ENCODE measurements at places on chromosomes 7 and 10. TPM values are rescaled to one million over a fixed set of nuclear protein-coding genes. Genes with fewer than 3 reads are reported as not detected.

DNA sequence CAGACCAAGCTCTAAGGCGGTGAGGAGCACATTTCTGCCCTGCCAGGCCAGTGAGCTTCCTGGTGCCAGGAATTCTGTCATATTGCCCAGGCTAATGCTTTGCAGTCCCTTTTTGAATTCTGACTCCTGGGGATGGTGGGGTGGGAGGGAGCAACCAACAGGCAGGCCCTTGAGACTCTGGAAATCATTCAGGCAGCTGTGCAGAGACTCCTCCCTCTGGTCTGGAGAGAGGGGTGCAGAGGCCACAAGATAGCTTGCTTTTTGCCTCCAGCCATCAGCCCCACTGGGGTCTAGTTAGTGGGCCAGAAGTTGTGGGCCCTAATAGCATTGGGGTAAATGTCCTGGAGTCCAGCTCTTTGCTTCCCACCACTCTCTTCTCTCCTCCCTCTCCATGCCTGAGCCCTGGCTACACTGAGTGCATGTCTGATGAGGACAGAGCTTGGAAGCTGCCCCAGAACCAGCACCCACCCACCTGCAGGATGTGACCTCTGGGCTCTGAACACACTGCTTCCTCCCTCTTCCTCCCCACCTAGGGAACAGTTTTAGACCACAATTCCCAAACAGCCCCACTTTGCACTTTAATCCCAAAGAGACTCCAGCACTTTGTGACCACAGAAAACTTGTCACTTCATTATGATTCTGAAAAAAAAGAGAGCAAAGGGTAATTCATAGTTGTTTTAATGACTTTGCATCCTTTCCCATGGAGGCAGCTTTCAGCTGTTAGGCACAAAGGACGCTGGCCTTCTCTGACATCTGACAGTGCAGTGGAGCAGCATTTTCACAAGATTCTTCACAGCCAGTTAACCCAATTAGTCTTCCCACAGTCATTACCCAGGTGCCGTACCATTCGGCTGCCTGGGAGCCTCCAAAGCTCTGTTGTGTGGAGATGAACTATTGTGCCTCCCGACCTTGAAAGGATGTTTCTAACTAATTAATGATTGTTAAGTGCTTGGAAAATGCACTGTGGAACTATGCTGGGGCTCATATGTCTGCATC, 262.5 kb downstream of the TRIL start:
- no peak for DNase-seq
- no peaks in the 10 kb centered on the region for H3K27me3 ChIP-seq
- H3K27ac ChIP-seq: no peak overlapping the region
- no peaks in the 10 kb centered on the region for H3K36me3 ChIP-seq
- no peaks in the 10 kb centered on the region for H3K4me1 ChIP-seq

GPNMB gene
- total RNA-seq: 148 TPM

- no peak for DNase-seq
- no peak overlapping the region for H3K4me3 ChIP-seq
- H3K27ac ChIP-seq: no peak overlapping the region
- H3K36me3 ChIP-seq: no peaks in the 10 kb centered on the region
- H3K27me3 ChIP-seq: no peaks in the 10 kb centered on the region
These were observed 75.3 kb upstream of the IL6 start for GRCh38 chr7:22651534-22652243.

ARHGEF35 gene
- 19.8 TPM for total RNA-seq

DNA sequence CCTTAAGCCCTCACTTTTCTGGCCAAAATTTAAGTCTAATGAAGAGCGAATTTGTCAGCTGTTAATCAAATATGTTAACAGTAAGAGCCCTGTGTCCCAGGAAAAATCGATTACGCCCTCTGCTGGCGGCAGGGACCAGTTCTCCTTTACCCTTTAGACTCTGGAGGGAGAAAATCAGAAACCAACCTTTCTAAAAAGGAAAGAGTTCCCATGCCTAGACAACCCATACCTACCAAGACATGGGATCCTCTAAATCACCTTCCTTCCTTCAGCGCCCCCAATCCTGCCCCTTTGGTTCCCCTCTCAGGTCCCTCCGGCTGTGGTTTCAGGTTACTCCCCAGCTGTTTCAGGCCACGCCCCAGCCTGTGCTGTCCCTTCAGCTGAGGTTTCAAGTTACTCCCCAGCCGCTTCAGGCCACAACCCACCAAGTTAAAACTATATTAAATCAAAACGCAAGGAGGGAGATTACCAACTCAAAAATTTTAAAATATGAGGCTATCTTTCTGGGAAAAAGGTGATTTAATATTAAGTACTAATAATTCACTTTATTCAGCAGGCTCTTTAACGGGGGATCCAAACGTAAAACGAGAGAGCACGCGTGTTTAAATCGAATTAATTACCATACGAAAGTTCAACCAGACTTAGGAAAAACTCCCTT, 1.4 kb upstream of the AKR1B15 start:
- no peaks in the 10 kb centered on the region for H3K27me3 ChIP-seq
- peak overlapping the region; percentile 18 for H3K4me3 ChIP-seq
- peak overlapping the region; percentile 80 for H3K27ac ChIP-seq
- H3K4me1 ChIP-seq: peaks cover 9% of the 10 kb centered on the region

DNA sequence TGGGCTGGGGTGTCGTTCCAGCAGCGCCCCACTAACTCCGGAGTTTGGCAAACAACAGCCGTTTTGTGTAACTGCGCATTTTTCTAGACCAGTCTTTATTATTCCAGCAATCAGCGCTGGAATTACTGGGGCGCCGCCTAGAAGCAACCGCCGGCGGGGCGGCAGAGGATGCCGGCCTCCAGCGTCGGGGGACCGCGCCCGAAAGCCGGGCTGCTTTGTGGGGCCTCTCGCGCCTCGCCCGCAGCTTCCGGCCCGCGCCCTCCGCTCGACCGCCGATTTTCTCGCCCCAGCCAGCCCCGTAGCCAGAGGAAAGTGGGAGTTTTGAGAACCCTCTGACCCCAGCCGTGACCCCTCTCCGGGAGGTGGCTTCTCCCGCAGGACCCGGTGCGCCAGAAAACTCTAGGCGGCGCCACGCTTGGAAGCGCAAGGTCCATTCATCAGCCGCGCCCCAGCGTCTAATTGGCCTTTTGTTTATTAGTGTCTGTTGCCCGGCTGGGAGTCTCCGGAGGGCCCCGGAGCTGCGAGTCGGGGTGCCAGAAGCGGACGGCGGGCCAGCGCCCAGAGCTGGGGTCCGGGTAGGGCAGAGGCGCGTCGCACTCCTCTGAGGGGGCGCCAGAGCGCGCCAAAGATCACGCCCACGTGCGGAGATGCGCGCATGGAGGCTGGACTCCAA, 10.7 kb downstream of the EMX2 start:
- H3K4me3 ChIP-seq: no peak overlapping the region
- H3K4me1 ChIP-seq: peaks cover 7% of the 10 kb centered on the region
- H3K36me3 ChIP-seq: no peaks in the 10 kb centered on the region
- peaks cover 7% of the 10 kb centered on the region for H3K27me3 ChIP-seq
- H3K27ac ChIP-seq: no peak overlapping the region

DNA sequence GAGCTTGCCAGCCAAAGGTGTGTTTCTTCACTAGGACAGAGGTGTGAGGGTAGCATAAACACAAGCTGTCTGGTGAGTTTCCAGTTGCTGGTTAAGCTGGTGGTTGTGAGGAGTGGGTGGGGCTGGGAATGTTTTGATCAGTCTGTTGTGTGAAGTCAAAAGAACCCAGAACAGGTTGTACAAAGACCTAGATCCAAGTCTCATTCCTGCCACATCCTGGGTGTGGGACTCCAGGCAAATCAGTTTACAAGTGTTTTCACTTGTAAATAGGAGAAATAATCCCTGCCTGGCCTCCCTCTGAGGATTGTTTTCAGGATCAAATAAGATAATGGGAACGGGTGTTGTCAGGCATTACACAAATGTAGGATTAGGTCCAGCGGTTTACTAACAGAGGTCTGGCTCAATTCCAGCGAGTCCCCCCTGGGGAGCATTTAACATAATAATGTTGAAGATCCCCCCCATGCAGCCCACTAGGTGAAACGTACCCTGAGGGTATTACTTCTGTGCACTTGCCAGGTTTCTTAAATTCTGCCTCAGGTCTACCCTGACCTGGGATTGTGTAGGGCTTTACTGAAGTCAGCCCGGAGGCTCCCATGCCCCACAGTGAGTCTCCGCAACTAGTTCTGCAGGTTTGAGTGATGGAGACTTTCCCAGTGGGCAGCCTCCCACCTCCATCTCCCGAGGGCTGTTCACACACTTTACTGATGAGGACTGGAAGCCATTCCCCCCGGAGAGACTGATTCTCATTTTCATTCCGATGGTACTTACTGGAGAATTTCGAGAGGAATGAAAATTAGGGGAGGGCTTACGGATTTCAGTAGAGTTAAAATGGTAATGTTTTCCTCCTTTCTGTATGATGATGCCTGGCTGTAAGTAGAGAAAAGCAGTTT, 2.7 kb upstream of the FRAT2 start:
- peak overlapping the region; percentile 37 for H3K27ac ChIP-seq
- no peaks in the 10 kb centered on the region for H3K27me3 ChIP-seq
- H3K36me3 ChIP-seq: no peaks in the 10 kb centered on the region
- H3K4me1 ChIP-seq: peaks cover 37% of the 10 kb centered on the region
- peak overlapping the region; percentile 5 for H3K4me3 ChIP-seq

DNA sequence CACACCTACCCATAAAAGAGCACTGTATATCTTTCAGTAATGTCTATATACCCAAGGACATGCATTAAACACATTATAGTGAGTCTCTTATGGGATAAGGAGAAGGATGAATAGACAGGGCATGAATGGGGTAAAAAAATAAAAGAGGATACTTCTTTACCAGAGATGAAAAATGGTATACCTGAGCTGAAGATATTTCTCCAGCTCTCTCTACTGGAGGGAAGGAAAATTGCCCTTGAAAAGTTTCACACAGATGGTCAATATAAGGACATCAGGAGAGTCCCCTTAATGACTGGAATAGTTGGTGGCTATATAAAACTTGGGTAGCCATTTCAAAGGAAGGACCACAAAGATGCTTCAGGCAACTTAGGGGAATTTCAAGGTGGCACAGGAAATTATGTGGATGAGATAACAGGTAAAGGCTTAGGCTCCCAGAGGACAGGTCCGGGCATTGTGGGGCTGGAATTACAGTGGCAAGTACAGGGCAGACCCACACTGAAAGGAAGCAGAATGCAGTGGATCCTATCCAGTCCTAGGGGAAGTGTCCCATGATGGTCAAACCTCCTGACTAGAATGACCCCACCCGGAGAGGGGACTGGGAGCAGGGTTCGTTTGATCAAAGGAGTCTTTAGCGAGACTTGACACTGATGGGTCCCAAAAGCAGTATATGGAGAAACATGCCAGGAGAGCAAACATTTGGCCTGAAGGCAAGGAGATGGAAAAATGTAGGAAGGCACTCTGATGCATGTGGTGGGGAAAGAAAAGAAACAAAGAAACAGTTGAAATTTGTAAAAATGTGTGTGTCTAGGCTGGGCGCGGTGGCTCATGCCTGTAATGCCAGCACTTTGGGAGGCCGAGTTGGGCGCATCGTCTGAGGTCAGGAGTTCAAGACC, 35.6 kb downstream of the PLAU start:
- H3K27ac ChIP-seq: no peak overlapping the region
- no peak overlapping the region for H3K4me3 ChIP-seq
- no peaks in the 10 kb centered on the region for H3K36me3 ChIP-seq
- H3K27me3 ChIP-seq: no peaks in the 10 kb centered on the region

GRCh38 chr7:100968031-100968430, 1.3 kb upstream of the MUC12 start:
- no peak for DNase-seq
- H3K36me3 ChIP-seq: no peaks in the 10 kb centered on the region
- H3K4me1 ChIP-seq: peaks cover 9% of the 10 kb centered on the region
- no peak overlapping the region for H3K27ac ChIP-seq
- H3K27me3 ChIP-seq: peaks cover 96% of the 10 kb centered on the region

NYAP1 gene
- total RNA-seq: not detected

DNA sequence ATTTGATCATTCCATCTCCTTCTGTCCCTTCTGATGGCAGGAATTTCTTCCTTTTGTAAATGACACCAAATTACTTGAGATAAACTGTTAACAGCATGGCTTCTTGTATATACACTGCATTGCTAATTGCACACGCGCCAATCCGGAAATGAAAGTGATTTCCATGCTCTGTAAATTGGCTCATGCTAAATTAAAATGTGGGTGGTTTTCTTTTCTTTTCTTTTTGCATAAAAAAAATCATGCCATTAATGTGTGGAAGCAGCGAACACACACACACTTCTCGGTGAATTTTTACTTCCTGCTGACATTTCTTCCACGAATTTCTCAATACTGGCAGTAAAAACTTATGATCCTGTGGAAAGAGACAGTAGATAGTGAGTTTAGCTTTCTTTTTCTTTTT, 123.1 kb upstream of the CCDC6 start:
- DNase-seq: no peak
- H3K4me1 ChIP-seq: peaks cover 5% of the 10 kb centered on the region
- no peaks in the 10 kb centered on the region for H3K36me3 ChIP-seq
- H3K27ac ChIP-seq: no peak overlapping the region
- no peaks in the 10 kb centered on the region for H3K27me3 ChIP-seq

DNA sequence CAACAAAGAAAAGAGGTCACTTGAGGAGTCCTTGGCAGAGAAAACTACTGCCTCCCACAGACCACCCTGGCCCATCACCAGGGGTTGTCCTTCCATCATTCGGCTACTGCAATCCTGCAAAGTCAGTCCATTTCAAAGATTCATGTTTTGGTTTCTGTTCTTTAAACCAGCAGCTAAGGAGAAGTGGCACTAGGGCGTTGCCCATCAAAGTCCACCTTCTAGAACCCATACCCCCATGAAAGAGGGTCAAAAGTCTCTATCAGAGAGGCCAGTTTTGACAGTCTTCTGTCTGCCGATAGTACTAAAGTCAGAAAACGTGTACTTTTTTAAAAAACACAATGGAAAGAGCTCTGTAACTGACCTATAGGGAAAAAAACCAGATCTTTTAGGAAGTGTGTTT, 14.4 kb downstream of the CCDC6 start:
- no peak overlapping the region for H3K4me3 ChIP-seq
- peaks cover 100% of the 10 kb centered on the region for H3K4me1 ChIP-seq
- no peaks in the 10 kb centered on the region for H3K27me3 ChIP-seq
- no peak for DNase-seq
- peak overlapping the region; percentile 84 for H3K27ac ChIP-seq
- no peaks in the 10 kb centered on the region for H3K36me3 ChIP-seq

EMX2 gene
- total RNA-seq: not detected

DNA sequence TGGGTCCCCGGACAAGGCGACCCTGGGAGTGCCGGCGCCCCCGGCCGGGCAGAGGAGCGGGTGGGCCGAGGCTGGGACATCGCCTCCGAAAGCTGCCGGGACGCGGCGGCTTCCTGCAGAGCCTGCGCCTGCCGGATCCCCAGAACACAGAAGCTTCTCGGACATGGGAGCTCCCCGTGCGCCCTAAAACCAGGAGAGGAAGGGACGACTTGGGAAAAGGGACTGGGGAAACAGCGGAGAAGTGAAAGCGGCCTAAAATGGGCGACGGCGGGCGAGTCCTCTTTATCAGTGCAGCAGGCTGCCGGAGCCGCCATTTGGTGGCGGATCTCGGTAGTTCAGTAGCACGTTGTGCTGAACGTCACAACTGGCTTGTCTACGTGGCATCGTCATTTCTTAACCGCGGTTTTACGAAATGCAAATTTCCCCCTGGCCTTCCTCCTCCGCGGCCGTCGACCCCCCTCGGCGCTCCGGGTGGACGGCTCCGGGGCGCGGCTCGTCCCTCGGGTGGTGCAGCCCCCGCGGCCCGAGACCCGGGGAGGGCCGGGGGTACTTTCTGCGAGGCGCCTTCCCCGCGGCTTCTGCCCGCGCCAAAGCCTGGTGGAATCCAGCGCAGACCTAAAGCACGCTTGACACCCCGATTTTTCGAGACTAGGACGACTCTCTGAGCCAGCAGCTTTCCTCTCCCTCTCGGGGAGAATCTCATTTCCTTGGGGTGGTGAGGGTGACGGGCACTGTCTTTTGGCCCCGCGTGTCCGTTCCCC, 9.9 kb upstream of the SPAG6 start:
- H3K27me3 ChIP-seq: peaks cover 52% of the 10 kb centered on the region
- H3K4me1 ChIP-seq: peaks cover 30% of the 10 kb centered on the region

GRCh38 chr10:88125766-88126165, 262.3 kb downstream of the PTEN start:
- no peak overlapping the region for H3K27ac ChIP-seq
- peaks cover 7% of the 10 kb centered on the region for H3K4me1 ChIP-seq
- no peaks in the 10 kb centered on the region for H3K36me3 ChIP-seq
- DNase-seq: no peak

Data from esophagus squamous epithelium (tissue), 5 donors.